ENCODE measurements at places on chromosomes 5 and 9.
A peak's percentile ranks its signal among the peaks of the same experiment; 100 is the strongest.

DNA sequence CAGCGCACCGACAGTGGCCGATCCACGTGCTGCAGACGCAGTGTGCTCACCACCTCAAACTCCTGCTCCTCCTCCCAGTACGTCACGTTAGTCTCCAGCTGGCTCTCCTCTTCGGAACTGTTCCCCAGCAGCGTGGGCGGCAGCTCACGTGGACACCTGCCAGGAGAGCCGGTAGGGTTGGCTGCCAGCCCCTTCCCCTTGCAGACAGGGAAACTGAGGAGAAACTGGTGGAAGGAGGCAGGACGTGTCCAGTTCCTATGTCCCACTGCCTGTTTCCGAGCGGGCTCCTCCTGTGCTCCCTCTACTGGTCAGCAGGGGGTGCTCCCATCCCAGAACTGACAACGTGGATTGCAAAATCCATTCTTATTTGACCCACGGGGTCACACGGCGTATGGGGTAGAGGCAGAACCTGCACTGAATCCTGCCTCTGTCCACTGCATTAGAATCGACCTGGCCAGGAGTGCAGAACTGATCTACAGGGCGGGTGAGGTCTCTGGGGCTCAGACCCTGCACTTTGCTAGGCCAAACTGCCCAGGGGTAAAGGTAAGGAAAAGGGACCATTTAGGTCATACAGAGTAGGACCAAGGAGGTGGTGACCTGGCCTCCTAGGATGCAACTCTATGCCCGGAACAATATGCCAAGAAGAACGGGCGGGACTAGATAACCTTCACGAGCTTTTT is 25.7 kb downstream of the PDGFRB start:
- peak; percentile 88 for DNase-seq

GRCh38 chr9:105038051-105038450 is 110.1 kb upstream of the ABCA1 start:
- DNase-seq = no peak

DNA sequence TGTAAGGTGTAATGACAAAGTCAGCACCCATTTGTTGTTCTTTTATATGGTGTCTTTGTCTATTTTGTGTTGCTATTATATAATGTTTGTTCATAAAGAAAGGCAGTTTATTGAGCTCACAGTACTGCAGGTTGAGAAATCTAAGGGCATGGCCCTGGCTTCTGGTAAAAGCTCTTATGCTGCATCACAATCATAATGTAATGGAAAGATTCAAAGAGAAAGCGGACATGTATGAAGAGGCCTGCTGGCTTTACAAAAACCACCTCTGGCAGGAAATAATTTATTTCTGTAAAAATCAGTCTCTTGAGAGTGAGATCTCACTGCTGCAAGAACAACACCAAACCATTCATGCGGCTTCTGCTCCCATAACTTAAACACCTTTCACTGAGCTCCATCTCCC is 746.7 kb upstream of the FAM174A start:
- peak; percentile 17 for DNase-seq

DNA sequence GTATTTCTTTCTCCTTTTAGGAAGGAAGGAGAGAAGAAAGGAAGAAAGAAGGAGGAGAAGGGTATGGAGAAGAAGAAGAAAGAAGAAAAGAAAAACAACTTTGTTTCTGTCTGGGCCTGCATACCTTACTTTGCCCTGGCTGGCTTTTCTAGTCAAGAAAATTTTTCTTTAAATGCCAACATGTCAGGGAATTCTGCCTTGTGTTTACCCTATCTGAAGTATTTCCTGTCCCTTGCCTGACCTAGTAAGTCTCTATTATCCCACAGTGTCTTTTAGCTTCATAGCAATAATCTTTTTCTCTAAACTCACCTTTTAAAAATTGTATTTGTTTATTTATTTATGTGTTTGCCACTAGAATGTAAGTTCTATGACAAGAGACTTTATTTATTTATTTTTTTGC is 1864.1 kb downstream of the EFNA5 start:
- peak; percentile 52 for DNase-seq
